ENCODE measurements at places on chromosomes 11 and 22. TPM values are rescaled to one million over a fixed set of nuclear protein-coding genes. Genes with fewer than 3 reads are reported as not detected.

GRCh38 chr11:111741751-111742150 lies 24.4 kb downstream of the PPP2R1B start:
- no peak for DNase-seq

TP53AIP1 gene
- total RNA-seq = not detected

HYLS1 gene
- total RNA-seq = 5.5 TPM

DNA sequence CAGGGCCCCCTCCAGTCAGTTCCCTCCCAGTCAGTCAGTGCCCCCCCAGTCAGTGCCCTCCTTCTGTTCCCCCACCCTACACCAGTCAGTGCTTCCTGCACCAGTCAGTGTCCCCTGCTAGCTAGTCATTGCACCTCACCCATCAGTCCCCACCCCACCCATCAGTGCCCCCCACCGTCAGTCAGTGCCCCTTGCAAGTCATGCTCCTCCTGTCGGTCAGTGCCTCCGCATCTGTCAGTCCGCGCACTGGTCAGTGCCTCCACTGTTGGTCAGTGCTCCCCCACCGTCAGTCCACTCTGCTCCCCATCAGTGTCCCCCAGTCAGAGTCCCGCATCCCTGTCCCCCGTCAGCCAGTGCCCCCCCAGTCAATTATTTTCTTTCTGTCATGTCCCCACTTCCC lies 3.3 kb downstream of the PPP6R2 start:
- no peak for DNase-seq

- peak; percentile 5 for DNase-seq
Measured at GRCh38 chr11:121194731-121195596, 93.9 kb downstream of the TECTA start.

FBXO7 gene
- 105 TPM for total RNA-seq

DNA sequence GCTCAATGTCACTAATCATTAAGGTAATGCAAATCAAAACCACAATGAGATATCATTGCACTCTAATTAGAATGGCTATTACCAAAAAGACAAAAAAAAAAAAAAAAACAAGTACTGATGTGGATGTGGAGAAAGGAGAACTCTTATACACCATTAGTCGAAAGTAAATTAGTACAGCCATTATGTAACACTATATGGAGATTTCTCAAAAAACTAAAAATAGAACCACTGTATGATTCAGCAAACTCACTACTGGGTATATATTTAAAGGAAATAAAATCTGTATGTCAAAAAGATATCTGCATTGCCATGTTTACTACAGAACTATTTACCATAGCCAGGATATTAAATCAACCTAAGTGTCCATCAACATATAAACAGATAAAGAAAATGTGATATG lies 265.4 kb upstream of the ARHGAP20 start:
- no peak for DNase-seq

OR51F1 gene
- total RNA-seq = not detected

DNA sequence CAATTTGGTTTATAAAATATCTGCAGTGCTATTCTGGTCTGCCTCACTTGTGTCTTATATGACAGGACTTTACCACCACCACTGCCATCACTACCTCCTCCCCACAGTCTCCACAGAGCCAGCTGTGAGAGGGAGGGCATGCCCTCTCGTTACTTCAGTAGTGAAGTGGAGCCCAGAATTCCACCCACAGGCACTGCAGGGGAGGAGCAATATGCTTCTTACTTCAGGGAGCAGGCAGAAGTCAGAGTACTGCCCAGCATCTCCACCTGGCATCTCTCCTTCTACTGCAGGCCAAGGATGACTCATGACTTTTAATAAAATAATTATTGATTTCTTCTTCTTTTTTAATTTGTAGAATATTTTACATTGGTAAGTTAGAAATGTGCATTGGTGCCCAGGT lies 255.5 kb downstream of the DYNC2H1 start:
- DNase-seq = no peak

RBMXL2 gene
- 0.21 TPM for total RNA-seq

DNA sequence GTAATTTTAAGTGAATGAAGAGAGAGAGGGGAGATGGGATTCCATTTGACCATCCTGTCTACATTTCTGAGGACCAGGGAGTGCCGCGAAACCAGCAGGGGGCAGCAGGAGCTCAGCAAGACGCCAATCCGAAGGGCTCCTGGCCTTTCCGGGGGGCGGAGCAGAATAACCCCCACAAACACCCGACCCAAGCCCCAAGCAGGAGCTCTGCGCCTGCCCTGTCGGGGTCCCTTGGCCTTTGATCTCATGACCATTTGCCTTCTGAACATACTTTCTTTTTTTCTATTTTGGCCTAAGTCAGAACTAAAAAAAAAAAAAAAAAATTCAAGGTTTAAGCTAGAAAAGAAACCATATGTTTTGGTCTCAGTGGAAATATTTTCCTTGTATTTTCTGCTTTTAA lies 21.9 kb upstream of the SCN2B start:
- no peak for DNase-seq

GRCh38 chr11:15108592-15109130 lies 6.1 kb upstream of the INSC start:
- no peak for DNase-seq

- DNase-seq = no peak
Measured at GRCh38 chr11:44275961-44276550, 33.9 kb downstream of the ALX4 start.

ZNF280A gene
- total RNA-seq = not detected

CEP164 gene
- 27.5 TPM for total RNA-seq

- DNase-seq = no peak
Measured at GRCh38 chr11:32987851-32988250, 27.8 kb upstream of the DEPDC7 start.

- no peak for DNase-seq
Measured at GRCh38 chr11:117044287-117045035, 53.8 kb downstream of the SIK3 start.

TSKU gene
- 59.5 TPM for total RNA-seq

- no peak for DNase-seq
Measured at GRCh38 chr11:290621-291231, 1.8 kb downstream of the PGGHG start.

IL18 gene
- total RNA-seq = 15.5 TPM

DNA sequence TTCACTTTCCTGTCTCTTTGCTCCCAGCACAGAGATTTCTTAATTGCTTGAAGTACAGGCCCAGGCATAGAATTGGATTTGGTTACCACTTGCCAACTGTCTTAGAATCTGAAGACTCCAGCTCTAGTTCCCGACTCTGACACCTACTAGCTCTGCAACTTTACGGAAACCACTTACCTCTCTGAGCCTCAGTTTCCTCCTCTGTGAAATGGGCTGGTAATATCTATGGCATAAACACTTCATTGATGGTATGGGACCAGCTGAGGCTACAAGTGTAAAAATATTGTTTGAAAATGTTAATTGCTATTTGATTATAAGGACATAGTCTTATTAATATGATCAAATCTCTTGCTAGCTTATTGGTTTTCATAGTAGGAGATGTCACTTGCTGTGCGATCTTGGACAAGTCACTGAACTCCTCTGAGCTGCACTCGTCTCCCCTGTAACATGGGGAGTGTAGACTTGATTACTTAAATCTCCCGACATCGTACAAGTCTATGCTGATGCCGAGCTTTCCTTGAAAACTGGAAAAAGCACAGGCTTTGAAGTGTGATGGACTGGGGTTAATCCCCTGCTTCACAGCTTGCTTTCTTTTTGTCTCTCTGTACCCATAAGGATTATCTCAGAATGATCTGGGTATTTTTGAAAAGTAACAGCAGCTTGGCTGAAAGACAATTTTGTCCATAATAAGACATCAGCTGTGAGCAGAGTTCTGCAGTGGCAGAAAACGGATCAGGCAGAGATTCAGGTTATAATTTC lies 11.8 kb upstream of the E2F8 start:
- no peak for DNase-seq

DNA sequence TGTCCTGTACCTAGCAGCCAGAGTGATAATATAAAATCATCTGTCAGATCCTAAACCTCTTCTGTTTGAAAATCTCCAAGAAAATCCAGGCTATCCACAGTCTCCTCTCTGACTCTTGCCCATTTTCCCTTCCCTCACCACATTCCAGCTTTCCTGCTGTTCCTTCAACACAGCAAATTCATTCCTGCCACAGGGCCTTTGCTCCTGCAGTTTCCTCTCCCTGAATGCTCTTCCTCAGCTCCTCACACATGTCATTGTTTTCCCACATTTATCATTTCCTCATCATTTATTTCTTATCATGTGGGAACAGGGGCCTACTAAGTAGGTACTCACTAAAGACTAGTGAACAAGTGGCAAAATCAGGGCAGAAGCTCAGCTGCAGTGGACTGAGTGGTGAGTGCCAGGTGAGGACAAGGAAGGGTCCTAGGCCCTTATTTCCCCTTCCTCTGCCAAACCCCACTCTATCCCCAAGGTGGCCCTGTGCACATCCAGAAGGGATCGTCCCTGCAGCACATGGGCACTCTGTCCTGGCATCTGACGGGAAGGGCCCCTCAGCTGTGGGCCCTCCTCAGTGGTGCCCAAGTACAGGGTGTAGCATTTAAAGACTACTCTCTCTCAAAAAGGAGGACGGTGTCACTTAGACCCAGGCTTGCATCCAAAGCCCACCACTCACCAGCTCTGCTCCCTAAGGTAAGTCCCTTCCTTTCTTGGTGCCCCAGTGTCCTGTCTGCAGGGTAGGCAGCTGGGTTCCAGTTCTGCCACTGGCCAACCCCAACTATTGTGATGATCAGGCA lies 2.0 kb downstream of the LRRC32 start:
- no peak for DNase-seq

P2RY6 gene
- 4.5 TPM for total RNA-seq

GRCh38 chr11:134847083-134847715 lies 435.2 kb upstream of the B3GAT1 start:
- DNase-seq = no peak

GRCh38 chr11:46445920-46446771 lies 54.6 kb upstream of the CHRM4 start:
- no peak for DNase-seq

- no peak for DNase-seq
Measured at GRCh38 chr11:61973476-61974162, 6.2 kb upstream of the FTH1 start.

- no peak for DNase-seq
Measured at GRCh38 chr11:117076941-117077691, 21.1 kb downstream of the SIK3 start.

GRCh38 chr11:28417601-28418323 lies 309.6 kb downstream of the METTL15 start:
- DNase-seq = no peak

DNA sequence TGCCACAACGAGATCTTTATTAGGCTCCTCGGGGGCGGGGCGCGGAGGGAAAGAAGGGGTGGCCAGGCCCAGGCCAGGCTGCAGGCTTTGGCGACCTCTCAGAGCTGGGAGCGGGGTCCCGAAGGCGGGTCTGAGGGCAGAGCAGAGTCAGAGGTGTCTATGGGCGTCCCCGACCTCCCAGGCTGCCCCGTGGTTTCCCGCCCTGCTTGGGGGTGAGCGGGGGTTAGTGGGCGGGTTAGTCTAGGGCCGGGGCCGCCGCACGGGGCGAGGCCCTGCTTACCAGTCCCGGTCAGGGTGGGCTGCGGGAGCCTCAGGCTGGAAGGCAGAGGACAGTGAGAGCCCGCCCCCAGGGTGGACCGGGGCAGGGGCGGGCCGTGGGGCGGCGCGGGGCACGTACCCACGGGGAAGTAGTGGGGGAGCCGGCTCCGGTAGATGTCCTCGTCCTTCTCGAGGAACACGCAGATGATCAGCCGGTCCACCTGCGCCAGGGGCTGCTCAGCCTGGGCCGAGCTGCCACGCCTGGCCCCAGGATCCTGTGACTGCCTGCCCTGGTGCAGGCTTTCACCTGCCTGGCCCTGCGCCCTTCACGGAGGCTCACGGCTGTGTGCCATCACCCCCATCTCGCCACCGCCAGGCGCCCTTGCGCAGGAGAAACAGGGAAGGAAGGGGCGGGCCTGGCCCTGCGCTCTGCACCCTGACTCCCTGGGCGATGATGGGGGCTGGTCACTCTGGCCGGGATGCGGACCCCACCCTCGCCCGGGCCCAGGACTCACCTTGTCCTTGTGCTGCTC lies 12.5 kb downstream of the OTUB1 start:
- DNase-seq = no peak

GRCh38 chr22:37775785-37776638 lies 31.7 kb upstream of the GCAT start:
- DNase-seq = no peak

DEFB108B gene
- total RNA-seq = not detected

GRCh38 chr11:26761361-26761809 lies 39.5 kb upstream of the SLC5A12 start:
- DNase-seq = no peak

GRCh38 chr22:47842119-47842518 lies 1079.7 kb downstream of the TBC1D22A start:
- DNase-seq = no peak

BATF2 gene
- total RNA-seq = 1.1 TPM

GRCh38 chr22:41204066-41204465 lies 1.0 kb upstream of the L3MBTL2 start:
- no peak for DNase-seq

OR4X1 gene
- total RNA-seq = not detected

TPBGL gene
- not detected for total RNA-seq

GRCh38 chr11:119932828-119933562 lies 204.0 kb upstream of the NECTIN1 start:
- DNase-seq = no peak

GRCh38 chr11:123313262-123313661 lies 116.8 kb upstream of the GRAMD1B start:
- no peak for DNase-seq

NFAM1 gene
- 0.07 TPM for total RNA-seq

- DNase-seq = no peak
Measured at GRCh38 chr11:118117790-118118601, 31.2 kb upstream of the SMIM35 start.

DNA sequence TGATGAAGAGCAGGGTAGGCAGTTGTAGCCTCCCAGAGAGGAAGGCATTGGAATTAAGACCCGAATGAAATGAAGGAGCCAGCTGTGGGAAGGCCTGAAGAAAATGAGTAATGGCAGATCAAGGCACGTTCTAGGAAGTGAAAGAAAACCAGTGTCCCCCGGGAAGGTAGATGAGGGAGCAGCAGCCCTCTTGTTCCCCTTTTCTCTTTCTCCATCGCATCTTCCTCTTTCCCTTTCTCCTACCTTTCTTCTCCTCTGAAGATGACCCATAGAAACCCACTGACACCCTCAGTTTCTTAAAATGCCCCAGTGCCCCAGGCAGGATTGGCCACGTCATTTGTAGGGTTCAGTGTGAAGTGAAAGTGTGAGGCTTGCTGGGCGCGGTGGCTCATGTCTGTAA lies 172.6 kb upstream of the SEZ6L start:
- DNase-seq = no peak

SLC22A6 gene
- not detected for total RNA-seq

GRCh38 chr11:74487875-74488274 lies 5.6 kb downstream of the LIPT2 start:
- no peak for DNase-seq

MN1 gene
- total RNA-seq = 4.5 TPM
